ENCODE measurements at places on chromosomes 7 and 10.

DNA sequence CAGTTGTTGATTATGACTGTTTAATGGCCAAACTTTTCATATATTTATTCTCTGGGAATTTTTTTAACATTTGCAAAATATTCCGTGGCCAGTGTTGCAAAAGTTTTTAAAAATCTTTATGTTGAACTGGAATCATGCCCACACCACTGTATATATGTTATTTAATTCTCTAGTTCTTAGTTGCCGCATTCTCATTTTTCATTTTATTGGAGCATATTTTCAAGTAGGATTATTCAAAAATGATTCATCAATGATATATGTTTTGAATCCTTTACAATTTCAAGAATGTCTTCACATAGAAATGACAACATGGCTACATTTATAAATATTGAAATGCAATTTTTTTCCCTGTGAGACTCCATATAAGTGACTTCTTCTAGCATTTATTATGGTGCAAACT lies 188.6 kb upstream of the LRRTM3 start:
- DNase-seq = no peak

GRCh38 chr7:30805081-30805691 lies 34.0 kb downstream of the MINDY4 start:
- no peak for DNase-seq

GRCh38 chr10:29773675-29774091 lies 138.9 kb upstream of the SVIL start:
- DNase-seq = no peak

DNA sequence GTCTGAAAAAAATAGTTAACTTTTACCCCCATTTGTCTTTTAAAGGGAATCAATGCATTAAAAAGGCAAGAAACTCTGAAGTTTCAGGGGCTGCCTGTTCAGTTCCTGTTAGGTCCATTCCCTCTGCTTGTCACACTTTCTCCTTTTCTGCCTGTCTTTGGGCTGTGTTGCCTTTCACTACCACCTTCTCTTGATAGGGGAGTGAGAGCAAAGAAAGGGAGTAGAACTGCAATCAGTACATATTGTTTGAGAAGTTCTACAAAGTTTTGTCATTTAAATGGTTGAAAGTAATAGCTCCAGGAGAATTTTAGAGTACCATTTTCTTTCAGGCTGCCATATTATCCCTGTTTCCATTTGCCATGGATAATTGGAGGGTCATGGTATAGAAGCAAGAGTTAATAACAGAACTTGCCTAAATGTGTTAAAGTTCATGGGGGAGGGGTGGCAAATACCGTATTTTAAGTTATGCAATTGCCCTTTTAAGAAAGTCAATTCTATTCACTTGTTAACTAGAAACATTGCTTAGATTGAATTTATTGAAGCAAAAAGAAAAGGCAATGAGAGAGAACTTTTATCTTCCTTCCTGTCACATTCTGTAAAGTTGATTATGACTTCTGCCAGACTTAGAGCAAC lies 38.6 kb downstream of the MPLKIP start:
- DNase-seq = no peak

DNA sequence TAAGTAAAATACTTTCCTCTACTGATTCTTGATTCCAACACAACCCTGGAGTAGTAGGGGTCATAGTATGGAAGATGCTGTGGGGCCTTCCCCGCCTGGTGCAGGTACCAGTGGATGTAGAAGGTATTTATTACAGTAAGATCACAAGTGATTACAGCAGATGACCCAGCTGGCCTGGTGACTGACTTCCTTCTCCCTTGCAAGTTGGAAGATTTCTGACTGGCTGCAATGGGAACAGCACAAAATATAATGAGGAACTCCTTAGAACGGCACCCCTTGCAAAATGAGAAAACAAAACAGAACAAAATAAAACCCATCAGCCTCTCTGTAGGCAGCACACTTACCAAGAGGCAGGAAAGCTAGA lies 61.7 kb upstream of the TARP start:
- no peak for DNase-seq

GRCh38 chr7:131557652-131558385 lies 1.4 kb upstream of the PODXL start:
- DNase-seq = no peak

DNA sequence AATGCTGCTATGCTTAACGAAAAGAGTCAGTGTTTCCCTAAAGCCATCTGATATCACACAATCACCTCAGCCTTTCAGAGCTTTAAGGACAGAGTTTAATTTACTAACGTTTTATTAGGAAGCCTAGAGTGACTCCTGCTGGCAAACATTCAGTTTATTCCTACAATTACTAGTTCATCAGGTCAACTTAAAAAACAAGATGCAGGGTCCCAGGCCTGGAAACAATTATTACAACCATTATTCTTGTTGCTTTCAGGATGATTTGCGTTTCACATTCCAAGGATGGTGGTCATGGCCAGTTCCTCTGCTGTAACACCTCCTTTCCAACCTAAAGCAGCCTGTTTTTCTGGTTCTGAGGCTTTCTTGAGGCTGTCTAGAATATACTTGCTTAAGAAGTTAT lies 1.5 kb upstream of the FAM53B start:
- peak; percentile 56 for DNase-seq

GRCh38 chr10:118017850-118018249 lies 28.9 kb downstream of the RAB11FIP2 start:
- DNase-seq = no peak

GRCh38 chr7:47648275-47648925 lies 66.5 kb upstream of the TNS3 start:
- DNase-seq = no peak

DNA sequence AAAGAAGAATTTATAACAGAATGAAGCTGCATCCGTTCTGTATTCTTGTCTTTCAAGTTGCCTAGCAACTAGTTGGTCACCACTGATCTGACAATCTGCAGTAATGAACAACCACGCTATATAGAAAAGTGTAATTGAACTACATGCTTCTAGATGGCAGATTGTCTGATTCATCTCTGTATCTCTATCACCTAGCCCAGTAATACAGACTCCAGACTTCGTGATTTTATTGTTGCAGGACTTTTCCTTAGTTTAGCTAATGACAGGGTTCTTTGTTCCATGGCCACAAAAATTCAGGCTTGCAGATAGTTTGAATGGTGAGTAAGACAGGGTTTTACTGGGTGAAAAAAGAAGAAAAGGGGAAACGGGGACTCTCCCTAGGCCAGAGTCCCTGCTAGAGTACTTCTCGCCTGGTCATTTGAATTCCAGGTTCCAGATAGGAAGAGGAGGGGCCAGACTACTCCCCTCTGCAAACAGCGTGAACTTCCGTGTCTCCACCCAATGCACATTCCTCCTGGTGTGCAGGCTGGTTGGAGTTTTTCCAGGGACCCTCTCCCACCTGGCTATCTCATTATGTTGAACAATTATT lies 45.9 kb downstream of the COL1A2 start:
- peak; percentile 68 for DNase-seq

- DNase-seq = peak; percentile 2
Measured at GRCh38 chr7:15720849-15721471, 34.5 kb upstream of the MEOX2 start.

DNA sequence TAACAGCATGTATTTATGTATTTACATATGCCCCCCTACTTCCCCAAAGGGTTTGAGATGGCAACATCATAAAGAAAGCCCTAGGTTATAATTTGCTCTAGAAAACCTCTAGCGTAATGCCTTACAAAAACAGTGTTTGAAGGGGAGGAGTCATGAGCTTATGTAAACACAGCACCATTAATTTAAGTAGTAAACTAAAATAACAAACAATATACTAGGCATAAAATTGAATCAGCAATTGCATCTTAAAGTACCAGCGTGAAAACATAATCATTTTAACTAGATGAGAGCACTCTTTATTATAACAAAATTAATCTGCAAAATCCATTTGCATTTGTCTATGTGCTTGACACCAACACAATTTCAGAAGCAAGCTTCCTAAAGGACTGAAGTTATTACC lies 507.2 kb upstream of the NRP1 start:
- DNase-seq = no peak

- DNase-seq = no peak
Measured at GRCh38 chr10:11183015-11183414, 165.3 kb downstream of the CELF2 start.

DNA sequence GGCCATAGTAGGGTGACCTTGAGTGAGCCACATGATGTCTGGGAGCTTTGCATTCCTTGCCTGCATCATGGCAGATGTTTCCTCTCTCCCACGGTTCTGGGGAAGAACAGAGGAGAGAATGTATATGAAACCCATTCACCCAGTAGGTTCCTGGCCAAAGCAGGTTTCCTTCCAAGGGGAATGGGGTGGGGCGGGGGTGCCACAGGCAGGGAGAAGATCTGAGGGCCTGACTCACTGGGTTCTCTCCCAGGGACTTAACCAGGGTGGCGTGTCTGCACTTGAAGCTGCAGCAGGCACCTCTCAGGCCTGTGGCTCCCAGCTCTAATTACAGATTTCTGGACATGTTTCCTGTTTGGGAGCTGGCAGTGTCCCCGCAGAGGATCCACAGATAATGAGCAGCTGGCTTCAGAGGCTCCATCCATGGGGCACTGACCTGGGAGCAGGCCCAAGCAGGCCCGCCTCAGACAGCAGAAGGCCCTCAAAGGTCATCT lies 50.2 kb upstream of the ZMIZ1 start:
- DNase-seq = no peak

- no peak for DNase-seq
Measured at GRCh38 chr10:92574548-92575261, 812 bp upstream of the IDE start.

DNA sequence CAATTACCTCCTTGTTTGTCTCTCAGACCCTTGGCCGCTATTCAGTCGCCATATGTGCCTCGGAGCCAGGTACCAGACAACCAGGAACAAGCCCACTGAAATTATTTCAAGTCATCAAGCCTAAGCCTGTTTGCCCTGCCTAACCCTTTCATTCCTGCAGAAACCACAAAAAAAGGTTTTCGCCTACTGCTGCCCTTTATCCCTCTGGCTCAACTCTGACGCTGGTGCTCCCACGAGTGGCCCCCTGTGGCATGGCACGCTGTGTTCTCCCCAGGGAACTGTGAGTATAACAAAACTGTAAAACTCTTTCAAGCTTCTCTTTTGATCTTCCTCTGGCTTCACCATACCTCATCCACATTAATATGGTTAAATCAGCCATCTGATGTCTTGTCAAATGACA lies 215.7 kb upstream of the CDC14C start:
- no peak for DNase-seq

GRCh38 chr7:47183862-47184590 lies 397.9 kb downstream of the TNS3 start:
- DNase-seq = no peak

- DNase-seq = no peak
Measured at GRCh38 chr10:4633186-4633585, 192.8 kb upstream of the AKR1E2 start.

- no peak for DNase-seq
Measured at GRCh38 chr10:97782455-97783228, 10.8 kb upstream of the SFRP5 start.

DNA sequence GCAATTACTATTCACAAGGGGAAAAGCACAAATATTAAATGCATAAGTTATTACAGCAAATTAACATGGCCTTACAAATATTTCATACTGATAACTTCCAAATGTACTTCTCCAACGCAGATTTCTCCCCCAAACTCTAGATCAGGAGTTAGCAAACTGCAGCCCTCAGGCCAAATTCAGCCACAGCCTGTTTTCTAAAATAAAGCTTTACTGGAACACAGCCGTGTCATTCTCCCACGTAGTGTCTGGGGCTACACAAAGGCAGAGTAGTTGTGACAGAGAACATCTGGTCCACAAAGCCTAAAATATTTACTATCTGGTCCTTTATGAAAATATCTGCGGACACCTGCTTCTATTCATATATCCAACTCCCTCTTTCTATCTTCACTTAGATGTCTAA lies 151.8 kb upstream of the AHR start:
- no peak for DNase-seq

GRCh38 chr10:5443429-5443828 lies 31.1 kb downstream of the NET1 start:
- DNase-seq = no peak

- no peak for DNase-seq
Measured at GRCh38 chr10:131841131-131841660, 59.6 kb upstream of the PPP2R2D start.

- DNase-seq = no peak
Measured at GRCh38 chr7:82745117-82745516, 301.5 kb upstream of the CACNA2D1 start.

DNA sequence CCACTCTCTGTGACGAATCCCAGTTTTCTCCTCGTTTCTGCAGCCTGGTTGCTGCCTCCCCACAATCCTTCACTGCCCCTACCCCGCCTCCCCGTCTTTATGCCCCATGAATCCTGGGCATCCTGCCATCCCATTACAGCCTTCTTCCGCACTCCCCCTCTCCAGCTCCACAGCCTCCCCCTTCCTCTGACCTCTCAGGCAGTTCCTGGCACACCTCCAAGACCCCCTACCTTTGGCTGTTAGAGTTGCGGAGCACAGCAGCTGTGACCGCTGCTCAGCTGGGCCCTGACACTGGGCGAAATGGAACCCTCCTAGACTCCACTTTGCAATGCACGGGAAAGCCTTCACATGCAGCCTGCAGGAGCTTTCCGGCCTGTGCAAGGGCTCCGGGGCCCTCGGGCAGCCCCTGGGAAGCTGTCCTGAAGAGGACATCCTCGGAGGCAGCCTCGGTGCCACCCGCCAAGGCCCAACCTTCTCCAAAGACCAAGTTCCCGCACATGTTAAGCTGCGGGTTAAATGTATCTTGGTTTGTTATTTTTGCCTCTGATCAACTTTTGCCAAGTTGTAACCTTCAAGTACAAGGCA lies 400.7 kb upstream of the MKI67 start:
- no peak for DNase-seq

GRCh38 chr7:120586571-120586970 lies 271.4 kb downstream of the TSPAN12 start:
- DNase-seq = no peak

DNA sequence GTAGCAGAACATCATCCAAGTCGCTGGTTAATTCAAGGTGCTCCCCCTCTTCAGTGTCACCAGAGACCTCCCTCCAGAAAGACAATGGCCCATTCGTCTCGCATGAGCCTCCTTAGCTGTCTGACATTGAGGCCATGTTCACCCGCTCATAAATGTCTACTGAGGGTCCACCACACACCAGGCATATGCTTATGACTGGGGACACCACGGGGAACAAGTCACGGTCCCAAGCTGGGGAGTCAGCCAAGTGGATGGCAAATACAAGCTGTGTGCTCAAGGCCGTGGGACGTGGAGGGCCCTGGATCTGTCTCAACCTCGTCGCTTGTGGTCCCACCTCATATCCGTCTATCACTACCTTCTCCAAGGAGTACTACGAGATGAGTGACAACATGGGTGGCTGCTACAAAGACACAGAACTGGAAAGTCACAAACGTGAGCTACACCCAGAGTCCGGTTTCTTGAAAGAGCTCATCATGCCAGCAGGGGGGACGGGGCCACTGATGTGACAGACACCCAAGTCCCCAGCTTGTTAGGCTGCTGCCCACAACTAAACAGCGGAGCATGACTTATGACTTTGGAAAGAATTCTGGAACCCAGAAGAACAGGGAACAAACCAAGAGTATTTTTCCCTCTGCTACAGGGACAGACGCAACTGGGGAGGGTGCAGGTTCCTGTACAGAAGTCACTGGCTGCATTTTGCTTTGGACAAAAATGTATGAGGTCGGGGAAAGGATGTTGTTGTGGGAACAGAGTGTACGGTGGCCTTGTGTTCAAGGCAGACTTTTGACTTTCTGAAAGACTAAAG lies 189.6 kb downstream of the COBL start:
- DNase-seq = no peak

GRCh38 chr7:111059833-111060232 lies 31.1 kb upstream of the LRRN3 start:
- no peak for DNase-seq

- no peak for DNase-seq
Measured at GRCh38 chr10:6270951-6271350, 68.2 kb downstream of the PFKFB3 start.

Data from HepG2 (cell line).